ENCODE measurements at places on chromosomes 1 and 21.
A peak's percentile ranks its signal among the peaks of the same experiment; 100 is the strongest.

- H3K4me1 ChIP-seq, result peaks cover 19% of the 10 kb centered on the region
- H3K4me3 ChIP-seq, result no peak overlapping the region
- peak; percentile 88 for DNase-seq
- no peaks in the 10 kb centered on the region for H3K36me3 ChIP-seq
- H3K27me3 ChIP-seq, result no peaks in the 10 kb centered on the region
- H3K27ac ChIP-seq, result no peak overlapping the region
These were observed 146.0 kb downstream of the RERE start for GRCh38 chr1:8671306-8671917.

- H3K36me3 ChIP-seq, result no peaks in the 10 kb centered on the region
- no peaks in the 10 kb centered on the region for H3K4me1 ChIP-seq
- H3K27ac ChIP-seq, result no peak overlapping the region
- no peak for DNase-seq
- H3K4me3 ChIP-seq, result no peak overlapping the region
These were observed 22.8 kb downstream of the SLC9C2 start for GRCh38 chr1:173580071-173580470.

GRCh38 chr1:156705321-156705917 is at the start of gene CRABP2:
Gene CRABP2 (minus strand): TSS chr1:156705583. CDS start chr1:156705446, 137 bp downstream.
- no peak within 1 kb of the TSS for H3K4me3 ChIP-seq
- DNase-seq, result peak; percentile 77
- H3K4me1 ChIP-seq, result peaks cover 32% of the 10 kb centered on the region
- H3K27me3 ChIP-seq, result no peaks in the 10 kb centered on the region

- H3K27ac ChIP-seq, result no peak overlapping the region
- no peaks in the 10 kb centered on the region for H3K27me3 ChIP-seq
- DNase-seq, result no peak
- H3K36me3 ChIP-seq, result no peaks in the 10 kb centered on the region
- H3K4me3 ChIP-seq, result no peak overlapping the region
These were observed 28.4 kb upstream of the CD2 start for GRCh38 chr1:116725798-116726197.

DNA sequence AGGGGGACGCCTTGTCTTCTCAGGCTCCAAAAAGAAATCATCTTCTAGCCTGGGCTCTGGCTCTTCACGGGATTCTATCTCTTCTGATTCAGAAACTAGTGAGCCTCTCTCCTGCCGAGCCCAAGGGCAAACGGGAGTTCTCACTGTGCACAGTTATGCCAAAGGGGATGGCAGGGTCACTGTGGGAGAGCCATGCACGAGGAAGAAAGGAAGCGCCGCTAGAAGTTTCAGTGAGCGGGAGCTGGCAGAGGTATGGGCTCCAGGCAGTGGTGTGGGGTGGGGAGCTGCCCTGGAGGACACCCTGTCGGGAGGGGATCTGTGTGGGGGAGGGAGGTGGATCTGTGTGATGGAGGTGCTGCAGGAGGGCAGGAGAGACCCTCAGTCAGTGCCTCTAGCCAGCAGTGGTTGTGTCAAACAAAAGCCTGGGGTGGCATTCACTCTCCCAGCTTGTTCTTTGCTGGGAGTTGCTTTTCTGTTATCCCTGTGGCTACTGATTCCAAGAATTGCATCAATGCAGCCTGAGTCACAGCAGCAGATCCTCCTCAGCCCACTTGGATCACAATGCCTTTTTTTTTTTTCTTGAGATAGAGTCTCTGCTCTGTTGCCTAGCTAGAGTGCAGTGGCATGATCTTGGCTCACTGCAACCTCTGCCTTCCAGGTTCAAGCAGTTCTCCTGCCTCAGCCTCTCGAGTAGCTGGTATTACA is 21.8 kb downstream of the KDM4A start:
- peaks cover 31% of the 10 kb centered on the region for H3K36me3 ChIP-seq
- no peaks in the 10 kb centered on the region for H3K27me3 ChIP-seq
- no peak for DNase-seq
- H3K4me3 ChIP-seq, result no peak overlapping the region
- no peak overlapping the region for H3K27ac ChIP-seq
- H3K4me1 ChIP-seq, result no peaks in the 10 kb centered on the region

GRCh38 chr1:205448540-205449253 is 7.1 kb downstream of the BLACAT1 start:
- H3K4me3 ChIP-seq, result peak overlapping the region; percentile 4
- no peak for DNase-seq
- H3K36me3 ChIP-seq, result no peaks in the 10 kb centered on the region
- H3K27me3 ChIP-seq, result no peaks in the 10 kb centered on the region

DNA sequence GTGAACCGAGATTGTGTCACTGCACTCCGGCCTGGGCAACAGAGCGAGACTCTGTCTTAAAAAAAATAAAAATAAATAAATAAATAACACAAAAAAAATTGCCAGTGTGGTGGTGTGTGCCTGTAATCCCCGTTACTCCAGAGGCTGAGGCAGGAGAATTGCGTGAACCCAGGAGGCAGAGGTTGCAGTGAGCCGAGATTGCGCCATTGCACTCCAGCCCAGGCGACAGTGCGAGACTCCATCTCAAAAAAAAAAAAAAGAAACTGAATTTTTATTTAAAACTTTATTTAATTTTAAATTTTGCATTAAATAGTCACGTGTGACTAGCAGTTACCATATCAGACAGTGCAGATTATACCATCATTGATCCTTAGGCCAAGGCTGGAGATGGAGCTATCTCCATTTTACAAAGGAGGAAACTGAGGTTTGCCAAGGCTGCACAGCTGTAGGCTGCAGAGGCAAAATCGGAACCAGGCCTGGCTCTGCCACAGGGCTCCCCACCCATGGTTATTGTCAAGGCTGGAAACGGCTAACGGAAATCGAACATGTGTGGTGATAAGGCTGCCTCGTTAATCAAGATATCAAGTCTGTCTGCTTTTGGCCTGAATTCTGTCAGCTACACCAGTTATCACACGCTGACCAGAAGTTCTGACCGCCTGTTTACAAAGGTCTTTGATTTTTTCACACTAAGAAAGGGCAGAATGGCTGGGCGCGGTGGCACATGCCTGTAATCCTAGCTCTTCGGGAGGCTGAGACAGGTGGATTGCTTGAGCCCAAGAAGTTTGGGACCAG is 20.5 kb downstream of the HSPG2 start:
- H3K4me3 ChIP-seq, result no peak overlapping the region
- H3K27me3 ChIP-seq, result no peaks in the 10 kb centered on the region
- no peak for DNase-seq

- no peak overlapping the region for H3K4me3 ChIP-seq
- H3K27ac ChIP-seq, result no peak overlapping the region
- DNase-seq, result no peak
- H3K27me3 ChIP-seq, result no peaks in the 10 kb centered on the region
These were observed 535.1 kb downstream of the DPYD start for GRCh38 chr1:97385536-97386277.

DNA sequence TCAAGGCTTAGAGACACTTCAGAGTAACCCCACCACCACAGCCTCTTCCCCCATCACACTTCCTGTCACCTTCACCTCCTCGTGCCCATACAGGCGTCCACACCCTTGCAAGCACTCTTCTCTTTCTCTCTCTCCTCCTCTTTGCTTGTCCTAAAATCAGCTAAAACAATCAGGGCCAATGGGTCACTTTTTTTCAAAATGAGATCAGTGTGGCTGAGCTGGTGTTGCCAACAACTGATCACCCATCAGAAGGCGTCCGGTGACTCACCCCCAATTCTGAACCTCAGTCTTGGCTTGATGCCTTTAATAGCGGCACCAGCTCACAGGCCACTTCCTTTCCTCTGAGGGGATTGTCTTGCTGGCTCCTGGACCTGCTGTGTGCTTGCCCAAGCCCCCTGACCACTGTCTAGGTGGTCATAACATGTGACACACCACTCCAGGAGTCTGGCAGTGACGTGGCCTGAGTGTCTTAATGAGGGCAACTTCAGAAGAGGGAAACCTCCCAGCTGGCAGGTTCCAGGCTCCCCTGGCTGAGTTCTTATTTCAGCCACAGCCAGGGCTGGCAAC is 1.6 kb downstream of the DRAXIN start:
- DNase-seq, result peak; percentile 46
- H3K4me3 ChIP-seq, result no peak overlapping the region
- H3K27ac ChIP-seq, result no peak overlapping the region
- H3K4me1 ChIP-seq, result peaks cover 7% of the 10 kb centered on the region
- H3K27me3 ChIP-seq, result peaks cover 19% of the 10 kb centered on the region

DNA sequence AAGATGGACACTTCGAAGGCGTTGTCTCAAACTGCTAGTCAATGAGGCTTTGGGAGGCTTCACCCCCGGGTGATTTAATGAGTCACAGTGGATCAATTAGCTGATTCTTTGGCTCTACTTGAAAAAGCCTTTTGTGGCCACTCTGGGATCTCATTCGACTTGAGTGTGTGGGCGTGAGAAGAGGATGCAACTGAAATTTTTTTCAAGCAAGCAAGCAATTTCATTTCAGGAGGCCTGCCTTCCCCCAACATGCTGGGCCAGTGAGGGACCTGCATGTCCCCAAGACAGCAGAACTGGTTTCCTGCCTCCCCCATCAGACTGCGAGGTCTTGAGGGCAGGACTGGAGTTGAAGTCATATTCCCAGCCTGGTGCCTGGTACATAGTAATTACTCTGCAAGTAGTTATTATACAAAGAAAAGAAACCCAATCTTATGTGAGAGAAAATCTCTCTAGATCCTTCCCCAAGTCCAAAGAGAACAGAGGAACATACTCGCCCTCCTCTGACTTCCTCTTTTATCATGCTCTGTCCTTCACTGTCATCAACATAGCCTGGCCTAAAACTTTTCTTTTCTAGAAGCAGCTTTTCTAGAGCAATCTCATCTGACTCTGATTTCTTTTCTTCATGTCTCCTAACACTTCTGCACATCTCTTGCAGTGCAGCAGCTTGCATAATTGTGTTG is 22.7 kb downstream of the SYT6 start:
- no peak overlapping the region for H3K4me3 ChIP-seq
- H3K36me3 ChIP-seq, result no peaks in the 10 kb centered on the region
- no peaks in the 10 kb centered on the region for H3K4me1 ChIP-seq
- no peak for DNase-seq

DNA sequence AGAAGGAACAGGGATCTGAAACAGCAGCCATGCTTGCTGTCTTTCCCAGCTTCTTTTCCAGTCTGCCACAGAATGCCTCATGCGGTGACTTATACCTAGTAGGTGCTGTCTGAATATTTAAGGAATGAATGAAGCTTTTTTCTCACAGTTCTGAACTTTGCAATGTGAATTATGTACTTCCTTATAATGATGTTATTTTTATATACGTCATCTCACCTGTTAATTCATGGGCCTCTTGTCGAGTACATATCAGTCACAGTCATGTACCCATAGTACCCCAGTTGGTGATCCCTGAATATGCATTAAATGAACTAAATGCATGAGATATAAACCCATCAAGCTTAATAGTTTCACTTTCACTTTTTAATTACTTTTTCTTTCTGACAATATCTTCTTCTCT is 132.7 kb downstream of the NTNG1 start:
- H3K27ac ChIP-seq, result no peak overlapping the region
- DNase-seq, result no peak
- no peaks in the 10 kb centered on the region for H3K36me3 ChIP-seq

- no peaks in the 10 kb centered on the region for H3K36me3 ChIP-seq
- no peak overlapping the region for H3K27ac ChIP-seq
- H3K4me1 ChIP-seq, result no peaks in the 10 kb centered on the region
- H3K27me3 ChIP-seq, result no peaks in the 10 kb centered on the region
- no peak overlapping the region for H3K4me3 ChIP-seq
These were observed 360.4 kb upstream of the NR5A2 start for GRCh38 chr1:199667089-199667488.

DNA sequence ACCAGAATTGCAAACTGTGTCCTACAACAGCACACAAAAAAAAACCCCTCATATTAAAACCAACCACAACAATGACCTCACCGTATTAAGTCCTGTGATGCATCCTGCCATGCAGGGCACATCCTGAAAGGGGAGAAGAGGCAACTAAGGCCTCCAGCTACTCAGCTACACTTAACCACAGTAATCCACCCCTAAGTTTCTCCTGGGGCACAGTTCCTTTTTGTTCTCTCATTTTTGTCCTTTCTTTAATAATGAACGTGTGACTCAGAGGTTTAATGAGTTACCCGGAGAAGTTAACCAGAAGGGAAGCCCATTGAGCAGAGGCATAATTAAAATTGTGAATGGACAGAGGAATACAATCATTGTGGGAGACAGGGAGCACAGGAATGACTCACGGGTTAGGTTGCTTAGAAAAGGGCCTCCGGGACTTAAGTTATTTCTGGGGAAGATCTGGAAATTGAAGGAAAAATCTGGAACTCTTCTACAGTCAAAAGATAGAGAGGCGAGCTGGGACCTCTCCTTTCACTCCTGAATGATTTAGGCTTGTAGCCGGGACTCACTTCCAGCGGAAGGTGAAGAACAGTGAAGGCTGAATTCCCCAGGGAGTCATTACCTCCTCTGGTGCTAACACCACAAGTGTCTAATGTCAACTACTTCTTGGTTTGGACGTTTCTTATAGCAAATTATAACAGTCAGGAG is 36.9 kb upstream of the HIVEP3 start:
- no peaks in the 10 kb centered on the region for H3K36me3 ChIP-seq
- no peak for DNase-seq
- H3K27ac ChIP-seq, result no peak overlapping the region
- no peaks in the 10 kb centered on the region for H3K4me1 ChIP-seq
- no peaks in the 10 kb centered on the region for H3K27me3 ChIP-seq
- H3K4me3 ChIP-seq, result no peak overlapping the region

DNA sequence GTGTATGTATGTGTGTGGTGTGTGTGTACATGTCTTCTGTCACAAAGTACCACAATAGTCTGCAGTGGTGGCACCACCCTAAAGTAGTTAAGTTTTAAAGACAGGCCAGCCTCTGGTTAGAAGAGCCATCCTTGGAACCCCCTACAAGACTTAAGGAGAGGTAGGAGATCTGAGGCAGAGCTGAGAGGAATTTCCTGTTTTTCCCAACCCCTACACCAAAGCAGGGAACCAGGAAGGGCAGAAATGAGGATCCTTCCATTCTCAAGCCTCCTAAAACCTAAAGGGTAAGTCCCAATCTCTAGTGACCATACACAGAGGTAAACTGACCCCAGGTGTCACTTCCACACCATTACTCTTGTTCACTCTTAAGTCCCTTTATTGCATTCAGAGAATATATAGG is 11.1 kb downstream of the PEA15 start:
- peaks cover 62% of the 10 kb centered on the region for H3K36me3 ChIP-seq
- no peak for DNase-seq
- no peak overlapping the region for H3K27ac ChIP-seq
- no peak overlapping the region for H3K4me3 ChIP-seq

- H3K36me3 ChIP-seq, result no peaks in the 10 kb centered on the region
- H3K4me1 ChIP-seq, result peaks cover 3% of the 10 kb centered on the region
- H3K27me3 ChIP-seq, result no peaks in the 10 kb centered on the region
- no peak overlapping the region for H3K27ac ChIP-seq
- no peak for DNase-seq
- no peak overlapping the region for H3K4me3 ChIP-seq
These were observed 174.1 kb downstream of the PBX1 start for GRCh38 chr1:164733070-164733469.

- H3K4me3 ChIP-seq, result no peak overlapping the region
- H3K27ac ChIP-seq, result no peak overlapping the region
- DNase-seq, result no peak
- no peaks in the 10 kb centered on the region for H3K36me3 ChIP-seq
- H3K4me1 ChIP-seq, result no peaks in the 10 kb centered on the region
- H3K27me3 ChIP-seq, result no peaks in the 10 kb centered on the region
These were observed 5.2 kb upstream of the FAM89A start for GRCh38 chr1:231045286-231045685.

GRCh38 chr1:219661464-219662092 is 48.7 kb upstream of the ZC3H11B start:
- no peak overlapping the region for H3K27ac ChIP-seq
- H3K4me3 ChIP-seq, result no peak overlapping the region
- no peaks in the 10 kb centered on the region for H3K27me3 ChIP-seq
- H3K36me3 ChIP-seq, result no peaks in the 10 kb centered on the region
- peaks cover 30% of the 10 kb centered on the region for H3K4me1 ChIP-seq
